ENCODE measurements at places on chromosomes 3 and 15.

GRCh38 chr3:178494386-178494785 lies 41.9 kb upstream of the KCNMB2 start:
- no peak for DNase-seq

GRCh38 chr15:92385096-92385495 lies 8.6 kb upstream of the ST8SIA2 start:
- no peak for DNase-seq

DNA sequence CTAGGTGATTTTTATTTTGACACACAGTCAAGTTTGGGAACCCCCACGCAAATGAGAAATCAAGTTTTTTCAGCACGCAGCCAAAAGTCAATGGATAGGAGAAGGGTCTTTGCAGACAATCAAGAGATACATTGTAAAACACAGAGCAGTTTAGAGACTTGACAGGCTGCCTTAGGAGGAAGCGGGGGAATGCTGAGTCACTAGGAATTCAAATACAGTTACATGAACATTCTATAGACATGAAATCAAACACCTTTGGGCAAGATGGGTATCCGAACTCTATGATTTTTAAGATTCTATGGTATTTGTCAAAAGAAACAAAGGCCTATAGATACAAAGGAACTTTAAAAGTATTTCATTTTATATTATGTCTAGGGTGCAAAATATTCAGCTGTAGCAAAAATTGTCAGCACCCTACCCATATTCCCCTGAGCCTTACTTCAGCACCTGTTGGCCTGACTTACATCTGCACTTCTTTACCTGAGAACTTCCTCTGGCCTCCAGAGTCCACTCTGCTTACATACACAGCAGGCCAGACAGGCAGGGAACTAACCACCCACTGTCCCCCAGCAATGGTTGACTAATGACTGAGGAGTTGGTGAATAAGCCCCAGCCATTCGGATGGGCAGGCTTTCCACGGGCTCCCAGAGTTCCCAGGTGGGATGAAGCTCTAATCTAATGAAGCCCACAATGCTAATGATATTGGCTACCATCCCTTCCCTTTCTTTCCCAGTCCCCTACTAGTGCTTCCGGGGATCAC lies 289.3 kb upstream of the RORA start:
- no peak for DNase-seq

DNA sequence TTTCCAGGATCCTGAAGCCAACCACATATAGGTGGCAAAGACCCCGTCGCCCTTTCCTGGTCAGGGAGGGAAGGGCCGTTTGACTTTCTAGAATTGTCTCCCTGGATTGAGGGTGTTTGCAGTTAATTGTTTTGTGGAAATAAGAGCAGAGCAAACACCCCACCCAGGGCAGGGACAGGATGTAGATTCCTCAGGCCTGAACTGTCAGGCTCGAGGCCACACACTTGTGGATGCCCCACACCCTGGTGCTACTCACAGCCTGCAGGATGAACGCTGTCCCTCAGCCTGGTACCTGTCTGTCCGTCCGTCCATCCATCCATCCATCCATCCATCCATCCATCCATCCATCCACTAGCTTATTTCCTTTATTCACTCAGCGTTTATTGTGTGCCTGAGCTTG lies 29.9 kb upstream of the FLNB start:
- DNase-seq: no peak

- no peak for DNase-seq
Observed at GRCh38 chr15:79190093-79190492, 92.4 kb upstream of the ANKRD34C start.

DNA sequence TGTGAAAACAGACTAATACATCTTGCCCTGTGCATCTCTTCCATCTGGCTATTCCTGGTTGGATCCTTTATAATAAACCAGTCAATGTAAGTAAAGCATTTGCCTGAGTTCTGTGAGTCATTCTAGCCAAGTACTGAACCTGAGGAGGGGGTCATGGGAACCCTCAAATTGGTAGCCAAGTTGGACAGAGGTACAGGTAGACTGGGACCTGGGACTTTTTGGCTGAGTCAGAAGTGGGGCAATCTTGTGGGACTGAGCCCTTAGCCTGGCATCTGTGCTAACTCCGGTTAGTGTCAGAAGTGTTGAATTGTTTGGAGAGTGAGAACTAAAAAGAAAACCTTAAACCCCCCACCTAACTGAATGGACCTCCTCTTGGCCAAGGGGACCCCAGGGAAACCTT lies 21.0 kb upstream of the LIMD1 start:
- no peak for DNase-seq

DNA sequence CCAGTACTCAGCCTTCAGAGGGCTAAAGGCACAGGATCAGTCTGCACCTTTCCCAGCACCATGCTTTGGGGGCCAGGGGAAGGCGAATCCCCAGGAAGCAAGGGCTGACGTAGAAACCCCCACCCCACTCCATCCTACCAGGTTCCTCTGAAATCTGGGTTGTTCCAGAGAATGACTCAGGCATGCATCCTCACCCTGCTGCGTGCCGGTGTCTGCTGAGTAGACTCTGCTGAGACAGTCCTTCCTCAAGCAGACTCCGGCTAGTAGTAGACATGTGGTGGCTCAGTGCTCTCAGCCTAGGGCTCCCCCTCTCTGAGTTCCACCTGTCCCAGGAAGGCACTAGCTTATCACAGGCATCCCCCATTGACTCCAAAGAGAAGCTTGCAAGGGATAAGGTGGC lies 9.0 kb downstream of the TMEM43 start:
- no peak for DNase-seq

- DNase-seq: no peak
Observed at GRCh38 chr3:29324180-29324651, 43.3 kb downstream of the RBMS3 start.

GRCh38 chr3:150114873-150115540 lies 144.3 kb upstream of the PFN2 start:
- DNase-seq: no peak

GRCh38 chr3:32780071-32780734 lies 37.6 kb upstream of the TRIM71 start:
- no peak for DNase-seq

DNA sequence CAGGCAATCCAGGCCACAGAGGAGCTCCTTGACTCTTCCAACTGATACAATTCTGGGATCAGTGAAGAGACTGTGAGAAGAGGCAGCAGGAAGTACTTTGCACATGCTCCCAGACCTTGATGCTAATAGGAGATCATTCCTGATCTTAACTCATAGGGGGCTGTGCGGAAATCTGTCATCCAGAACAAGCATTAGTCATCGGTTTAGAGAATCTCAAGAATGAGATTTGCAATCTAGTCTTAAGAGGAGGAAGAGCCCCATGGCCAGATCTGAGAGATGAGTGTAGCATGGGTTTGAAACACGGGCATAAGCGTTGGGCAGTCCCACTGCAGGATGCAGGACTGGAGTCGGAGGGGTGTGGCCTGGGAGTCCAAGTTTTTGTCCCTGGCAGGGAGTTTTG lies 1081.1 kb downstream of the NAALADL2 start:
- no peak for DNase-seq

DNA sequence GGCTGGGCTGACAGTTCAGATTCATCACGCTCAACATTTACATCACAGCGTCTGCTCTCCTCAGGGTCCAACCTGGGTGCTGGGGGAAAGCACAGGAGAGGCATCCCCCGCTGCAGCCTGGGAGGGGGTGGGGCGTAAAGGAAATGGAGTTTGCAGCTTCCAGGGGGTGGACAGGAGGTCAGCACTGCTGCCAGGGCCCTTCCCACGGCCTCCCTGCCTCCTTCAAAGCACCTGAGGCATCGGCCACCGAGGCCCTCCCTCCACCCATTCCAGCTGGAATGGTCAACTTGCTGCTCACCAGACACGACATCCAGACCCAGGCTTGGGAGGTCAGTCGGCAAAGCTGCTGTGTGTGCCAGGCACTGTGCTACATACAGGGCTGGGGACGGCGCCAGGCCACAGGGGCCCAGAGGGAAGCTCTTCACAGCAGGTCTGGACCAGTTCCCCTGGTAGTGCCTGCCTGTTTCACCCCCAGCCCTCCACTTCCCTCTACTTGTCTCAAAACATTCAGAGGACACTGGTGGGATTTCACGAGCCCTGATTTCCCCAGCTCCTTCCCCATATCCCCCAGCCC lies 120.7 kb downstream of the ANP32A start:
- no peak for DNase-seq

- no peak for DNase-seq
Observed at GRCh38 chr15:56327721-56328502, 37.3 kb upstream of the TEX9 start.

- DNase-seq: no peak
Observed at GRCh38 chr3:115218859-115219258, 71.8 kb upstream of the ZBTB20 start.

DNA sequence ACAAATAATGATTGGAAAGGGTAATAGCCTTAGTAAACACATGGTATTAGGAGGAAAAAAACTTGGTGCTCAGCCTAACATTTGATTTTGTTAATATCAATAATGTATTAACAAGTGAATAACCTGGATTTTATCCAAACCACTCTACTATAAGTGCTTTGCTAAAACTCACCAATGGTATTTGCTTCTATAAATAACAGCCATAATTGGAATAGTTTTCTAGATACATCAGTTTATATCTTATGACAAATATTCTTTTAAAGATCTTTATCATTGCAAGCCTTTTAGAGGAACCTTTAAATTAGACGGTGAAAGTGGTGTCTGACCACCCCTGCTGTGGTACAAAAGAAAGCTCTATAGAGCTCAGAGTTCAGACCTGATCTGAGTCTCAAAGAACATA lies 123.9 kb downstream of the SHOX2 start:
- no peak for DNase-seq

DNA sequence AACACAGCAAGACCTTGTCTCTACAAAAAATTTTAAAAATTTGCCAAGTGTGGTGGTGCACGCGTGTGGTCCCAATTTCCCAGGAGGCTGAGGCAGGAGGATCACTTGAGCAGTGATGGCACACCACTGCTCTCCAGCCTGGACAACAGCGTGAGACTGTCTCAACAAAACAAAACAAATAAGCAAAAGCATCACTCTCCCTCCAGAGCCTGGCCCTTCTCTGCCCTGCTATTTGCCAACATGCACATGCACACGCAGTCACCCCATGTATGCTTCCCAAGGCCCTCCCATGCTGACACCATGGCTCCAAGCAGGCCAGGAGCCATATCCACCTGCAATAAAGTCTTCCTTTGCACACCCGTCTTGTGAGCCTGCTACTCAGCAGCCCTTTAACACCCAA lies 2.1 kb downstream of the KIF9 start:
- DNase-seq: no peak

DNA sequence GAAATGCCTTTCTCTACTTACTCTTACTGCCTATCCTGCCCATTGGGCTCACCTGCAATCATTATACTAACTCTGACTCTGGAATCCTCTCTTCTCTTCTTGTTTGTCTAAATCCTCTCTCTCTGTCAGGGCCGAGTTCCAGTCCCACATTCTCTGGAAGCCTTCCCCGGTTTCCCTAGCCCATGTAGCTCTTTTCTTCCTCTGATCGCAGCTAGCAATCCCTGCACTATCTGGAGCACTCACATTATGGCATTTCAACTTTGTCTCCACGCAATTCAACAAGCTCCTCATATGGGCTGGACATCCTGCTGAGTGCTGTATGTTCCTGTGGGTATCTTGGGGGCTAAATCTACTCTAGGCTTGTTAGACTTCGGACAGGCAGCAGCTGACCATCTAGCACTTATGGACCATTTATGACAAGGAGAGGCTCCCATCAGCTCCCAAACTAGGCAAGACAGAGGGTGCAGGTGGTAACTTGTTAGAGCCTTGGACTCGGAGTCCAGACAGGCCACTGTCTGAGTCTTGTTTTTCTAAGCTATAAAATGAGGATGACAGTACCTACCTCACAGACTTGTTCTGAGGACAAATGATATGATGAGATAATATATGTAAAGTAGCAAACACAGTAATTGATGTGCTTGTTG lies 58.3 kb downstream of the EPHB3 start:
- no peak for DNase-seq

- no peak for DNase-seq
Observed at GRCh38 chr15:32716915-32717425, 834 bp upstream of the GREM1 start.

DNA sequence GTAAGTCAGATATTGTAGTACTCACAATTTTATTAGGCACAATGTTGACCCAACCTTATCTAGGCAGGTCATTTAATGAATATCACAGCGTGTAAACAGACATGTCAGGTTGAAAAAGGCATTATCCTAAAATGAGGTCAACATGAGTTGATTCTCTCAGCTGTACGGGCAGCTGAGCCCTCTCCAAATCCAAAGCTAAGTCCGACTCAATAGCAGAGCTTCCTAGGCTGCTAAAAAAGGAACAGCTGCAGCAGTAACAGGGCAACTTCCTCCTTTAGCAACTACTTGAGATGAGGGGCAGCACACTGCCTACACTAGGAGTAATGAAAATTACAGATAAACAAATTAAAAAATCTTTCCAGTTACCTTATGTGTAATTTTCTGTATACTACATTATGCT lies 189.2 kb downstream of the CADM2 start:
- no peak for DNase-seq

- no peak for DNase-seq
Observed at GRCh38 chr3:187648177-187648576, 22.0 kb downstream of the SST start.

- DNase-seq: no peak
Observed at GRCh38 chr3:101813817-101814440, 34.9 kb downstream of the NXPE3 start.

GRCh38 chr3:42980209-42980608 lies 1.1 kb downstream of the GASK1A start:
- no peak for DNase-seq

DNA sequence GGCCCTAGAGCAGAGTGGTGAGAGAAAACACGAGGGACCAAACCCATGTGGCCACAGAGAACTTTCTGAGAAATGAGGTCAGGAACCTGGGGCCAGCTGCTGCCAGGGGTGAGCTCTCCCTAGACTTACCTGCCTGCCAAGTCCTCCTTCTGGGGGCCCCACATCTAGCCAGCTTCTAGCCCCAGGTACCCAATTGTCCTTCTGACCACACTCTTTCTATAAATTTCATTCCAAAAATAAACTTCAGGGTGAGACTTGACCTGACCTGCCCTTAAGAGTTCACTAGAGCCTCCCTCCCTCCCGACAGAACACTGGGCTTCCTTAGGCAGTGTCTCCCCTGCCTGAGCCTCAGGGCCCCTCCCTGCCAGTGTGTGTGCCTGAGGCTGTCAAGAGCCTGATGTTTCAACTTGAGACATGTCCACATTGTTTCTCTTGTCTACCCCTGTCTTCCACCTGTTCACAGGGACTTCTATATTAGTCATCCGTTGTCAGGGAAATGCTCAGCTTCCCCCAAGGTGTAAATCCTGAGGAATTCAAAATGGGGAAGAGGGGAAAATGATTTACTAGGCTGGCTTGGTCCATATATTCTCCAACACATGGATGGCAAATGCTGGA lies 312.8 kb upstream of the TLE3 start:
- DNase-seq: no peak

- DNase-seq: no peak
Observed at GRCh38 chr15:66935688-66936087, 129.7 kb upstream of the SMAD3 start.

GRCh38 chr3:31892916-31893573 lies 88.0 kb downstream of the OSBPL10 start:
- DNase-seq: no peak

DNA sequence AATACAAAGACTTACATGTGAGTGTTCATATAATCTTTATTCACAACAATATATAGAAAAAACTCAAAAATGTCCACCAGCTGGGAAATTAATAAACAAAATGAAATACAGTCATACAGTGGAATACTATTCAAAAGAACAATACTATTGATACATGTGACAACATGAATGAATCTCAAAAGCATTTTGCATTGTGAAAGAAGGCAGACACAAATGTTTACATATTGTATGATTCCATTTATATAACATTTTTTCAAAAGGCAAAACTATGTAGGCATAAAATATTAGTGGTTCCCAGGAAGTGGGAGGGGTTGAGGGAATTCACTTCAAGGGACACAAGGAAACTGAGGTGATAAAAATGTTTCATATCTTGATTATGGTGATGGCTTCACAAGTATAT lies 303.2 kb downstream of the CTNNB1 start:
- no peak for DNase-seq

All from activated T-helper 1 cell treated with anti-CD3 and anti-CD28 coated beads, Interleukin-2, amount 50 U/mL, for 16 hours (primary cell).